ENCODE measurements at places on chromosomes 12 and 14. TPM values are rescaled to one million over a fixed set of nuclear protein-coding genes. Genes with fewer than 3 reads are reported as not detected.

- H3K36me3 ChIP-seq: no peaks in the 10 kb centered on the region
- peak overlapping the region; percentile 85 for H3K27ac ChIP-seq
- H3K4me1 ChIP-seq: peaks cover 16% of the 10 kb centered on the region
- H3K4me3 ChIP-seq: peak overlapping the region; percentile 67
- no peaks in the 10 kb centered on the region for H3K27me3 ChIP-seq
- DNase-seq: peak; percentile 74
These were observed 5.3 kb upstream of the GDF11 start for GRCh38 chr12:55737581-55738122.

GRCh38 chr12:46480316-46480715 is 107.7 kb upstream of the SLC38A2 start:
- peaks cover 8% of the 10 kb centered on the region for H3K4me1 ChIP-seq
- no peaks in the 10 kb centered on the region for H3K36me3 ChIP-seq
- H3K4me3 ChIP-seq: no peak overlapping the region
- H3K27me3 ChIP-seq: no peaks in the 10 kb centered on the region

Gene CLEC4E
- not detected for total RNA-seq

Gene CLBA1
- total RNA-seq: 8.5 TPM

DNA sequence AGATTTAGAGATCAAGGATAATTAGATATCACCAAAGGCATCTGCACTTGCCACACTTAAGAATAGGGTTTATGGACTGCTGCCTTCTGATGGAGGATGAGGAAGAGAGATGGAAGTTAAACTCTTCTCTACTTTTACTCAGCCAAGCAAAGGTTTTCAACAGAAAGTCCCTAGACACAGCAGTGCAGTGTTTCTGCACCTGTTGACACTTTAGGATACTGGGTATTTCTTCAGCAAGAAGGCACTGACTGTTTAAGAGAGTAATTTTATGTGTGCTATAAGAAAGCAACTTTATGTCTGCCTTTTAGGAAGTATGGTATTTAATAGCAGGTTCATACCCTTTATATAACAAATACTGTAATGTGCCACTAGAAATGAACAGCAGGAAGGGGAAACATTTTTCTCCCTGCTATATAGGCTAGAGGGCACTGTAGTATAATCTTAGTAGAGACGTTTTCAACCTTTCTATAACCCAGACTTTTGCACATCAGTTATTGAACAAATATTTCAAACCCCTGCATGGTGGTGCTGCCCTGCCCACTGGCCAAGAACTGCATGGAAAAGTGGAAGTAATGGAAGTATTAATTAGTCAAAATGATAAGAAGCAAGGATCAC is 225.0 kb upstream of the GRIP1 start:
- H3K27me3 ChIP-seq: no peaks in the 10 kb centered on the region
- no peak overlapping the region for H3K27ac ChIP-seq
- DNase-seq: no peak
- no peaks in the 10 kb centered on the region for H3K36me3 ChIP-seq

Gene EIF2S3B
- total RNA-seq: 1.8 TPM

- no peaks in the 10 kb centered on the region for H3K36me3 ChIP-seq
- H3K27me3 ChIP-seq: no peaks in the 10 kb centered on the region
- H3K27ac ChIP-seq: no peak overlapping the region
- no peak overlapping the region for H3K4me3 ChIP-seq
These were observed 48.6 kb upstream of the PCNX1 start for GRCh38 chr14:70858641-70859040.

DNA sequence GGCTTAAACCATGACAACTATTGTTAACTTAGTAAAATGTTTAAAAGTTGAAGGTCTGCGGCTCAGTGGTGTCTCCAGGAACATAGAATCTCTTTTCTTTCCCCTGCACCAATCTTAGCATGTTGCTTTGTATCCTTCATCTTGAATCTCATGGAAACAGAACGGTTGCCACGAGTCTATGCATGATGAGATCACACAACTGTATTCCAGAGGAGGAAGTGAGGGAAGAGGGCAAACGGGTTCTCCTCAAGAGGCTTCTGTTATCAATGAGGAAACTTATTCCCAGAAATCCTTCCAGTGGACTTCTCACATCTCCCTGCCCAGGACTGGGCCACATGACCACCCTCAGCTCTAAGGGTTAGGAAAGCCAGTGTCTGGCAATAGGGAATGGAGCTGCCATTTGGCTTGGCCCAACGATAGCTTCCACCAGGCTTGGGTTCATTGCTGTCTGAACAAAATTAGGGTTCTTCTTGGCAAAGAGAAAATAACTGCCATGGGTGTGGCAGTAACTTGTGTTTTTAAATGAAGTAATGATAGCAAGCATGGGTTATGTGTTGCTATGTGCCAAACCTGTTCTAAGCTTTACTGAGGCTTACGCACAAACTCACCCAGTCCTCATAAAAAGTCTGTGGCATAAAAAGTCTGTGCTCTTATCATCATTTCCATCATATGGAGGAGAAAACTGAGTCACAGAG is 17.4 kb downstream of the PLXNC1 start:
- peaks cover 43% of the 10 kb centered on the region for H3K27me3 ChIP-seq
- H3K36me3 ChIP-seq: no peaks in the 10 kb centered on the region

GRCh38 chr12:118102609-118103008 is 1.2 kb downstream of the VSIG10 start:
- H3K36me3 ChIP-seq: no peaks in the 10 kb centered on the region
- no peak for DNase-seq
- no peaks in the 10 kb centered on the region for H3K27me3 ChIP-seq

DNA sequence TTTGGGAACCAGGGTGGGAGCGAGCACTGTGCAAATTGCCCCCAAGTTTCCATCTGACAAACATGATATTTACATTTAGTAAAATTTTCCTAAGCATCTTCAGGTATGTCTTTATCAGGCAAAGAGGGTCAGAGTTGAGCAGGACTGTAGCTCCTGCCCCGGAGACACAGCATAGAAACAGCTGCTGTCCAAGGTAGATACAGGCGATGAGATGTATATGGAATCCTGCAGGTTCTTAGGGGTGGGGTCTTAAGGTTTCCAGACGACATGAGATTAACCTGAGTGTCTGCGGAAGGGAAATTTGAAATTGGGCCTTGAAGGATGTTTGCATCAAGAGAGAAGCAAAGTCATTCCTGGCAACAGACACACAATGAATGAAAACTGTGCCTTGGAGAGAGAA is 998.8 kb downstream of the AACS start:
- no peak overlapping the region for H3K4me3 ChIP-seq
- no peaks in the 10 kb centered on the region for H3K36me3 ChIP-seq

Gene DDX54
- 72.9 TPM for total RNA-seq

Data from neural progenitor cell (in vitro differentiated cells).